ENCODE measurements at places on chromosomes 1 and 21.
A peak's percentile ranks its signal among the peaks of the same experiment; 100 is the strongest.

GRCh38 chr1:70071601-70072000 lies 133.8 kb downstream of the LRRC40 start:
- no peak for DNase-seq

- no peak for DNase-seq
Measured at GRCh38 chr1:173422456-173422976, 54.6 kb upstream of the PRDX6 start.

GRCh38 chr1:12345350-12346217 lies 115.8 kb downstream of the VPS13D start:
- DNase-seq, result no peak

DNA sequence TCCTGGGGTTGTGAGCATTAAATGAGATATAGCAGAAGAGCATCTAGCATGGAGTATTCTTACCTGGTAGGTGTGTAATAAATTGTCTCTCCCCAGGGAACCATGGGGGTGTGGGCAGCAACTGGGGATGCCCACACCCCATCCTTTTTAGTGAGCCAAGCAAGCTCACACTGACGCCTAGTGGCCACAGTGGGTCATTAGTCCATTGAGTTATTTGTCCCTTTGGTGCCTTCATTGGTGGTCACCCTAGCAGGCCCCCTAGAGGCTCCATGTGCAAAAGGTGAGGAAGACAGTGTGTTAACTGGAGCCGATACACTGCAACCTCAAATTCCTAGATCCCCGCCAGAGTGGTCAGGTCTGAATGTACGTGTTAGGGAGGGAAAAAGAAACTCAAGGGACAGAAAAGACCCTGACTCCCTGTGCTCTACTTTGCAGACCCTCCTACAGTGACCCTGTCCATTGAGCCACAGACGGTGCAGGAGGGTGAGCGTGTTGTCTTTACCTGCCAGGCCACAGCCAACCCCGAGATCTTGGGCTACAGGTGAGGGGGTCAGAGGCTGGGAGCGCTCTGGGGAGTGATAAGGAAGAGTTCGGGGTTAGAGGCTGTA lies 93.3 kb upstream of the CD1D start:
- no peak for DNase-seq

DNA sequence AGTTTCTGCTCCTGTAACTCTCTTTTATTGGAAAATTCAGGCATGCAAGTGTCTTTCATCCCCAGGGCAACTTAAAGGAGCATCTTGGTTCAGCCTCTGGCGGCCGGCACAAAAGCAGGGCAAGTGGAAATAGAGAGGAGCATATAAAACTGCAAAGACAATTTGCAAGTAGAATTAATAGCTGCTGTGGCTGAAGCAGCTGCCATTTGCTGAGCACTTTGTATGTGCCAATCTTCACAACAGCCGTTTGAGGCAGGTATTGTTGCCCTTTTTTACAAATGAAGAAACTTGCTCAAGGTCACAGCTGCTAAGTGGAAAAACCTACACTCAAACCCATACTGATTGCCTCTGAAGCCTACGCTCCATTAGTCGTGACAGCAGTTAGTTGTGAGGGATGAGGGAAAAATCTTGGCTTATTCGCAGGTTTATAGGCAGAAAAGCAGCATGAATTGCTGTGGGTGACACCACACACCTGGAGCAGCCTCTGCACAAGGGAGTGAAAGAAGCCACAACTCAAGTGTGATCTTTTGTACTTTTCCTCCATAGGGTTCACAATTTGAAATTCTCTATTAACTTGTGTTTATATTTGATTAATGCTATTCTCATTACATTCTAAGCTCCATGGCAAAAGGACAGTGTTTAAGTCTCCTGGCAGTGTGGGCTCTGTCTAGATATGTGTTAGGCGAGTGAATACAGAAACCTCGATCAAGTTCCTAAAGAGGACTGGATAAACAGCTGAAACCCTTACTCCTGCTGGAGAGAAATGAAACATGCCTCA lies 99.0 kb upstream of the BEND5 start:
- no peak for DNase-seq

DNA sequence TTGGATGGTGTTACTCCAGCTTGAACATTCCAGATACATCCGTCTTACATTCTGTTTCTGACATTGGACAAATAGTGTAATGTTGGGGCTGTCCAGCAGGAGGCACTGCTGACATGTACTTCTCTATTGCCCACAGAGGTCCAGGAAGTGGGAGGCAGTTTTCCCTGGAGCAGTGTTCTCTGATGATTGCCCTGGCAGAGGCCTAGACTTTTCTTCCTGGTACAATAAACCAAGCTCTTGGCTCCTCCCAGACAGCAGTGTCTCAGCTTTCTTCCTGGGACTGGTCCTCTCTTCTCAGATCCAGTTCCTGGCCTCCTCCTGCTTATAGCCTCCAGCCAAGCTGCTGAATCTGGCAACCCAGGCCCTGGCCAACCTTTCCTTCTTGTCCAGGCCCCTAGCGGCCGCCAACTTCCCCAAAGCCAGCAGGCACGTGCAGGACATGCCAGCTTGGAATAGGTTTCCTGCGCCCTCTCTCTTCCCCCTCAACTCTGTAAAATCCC lies 14.9 kb upstream of the IFNLR1 start:
- DNase-seq, result no peak

GRCh38 chr1:162421258-162422164 lies 9.6 kb upstream of the SH2D1B start:
- no peak for DNase-seq

- DNase-seq, result no peak
Measured at GRCh38 chr1:207047505-207047904, 3.5 kb downstream of the YOD1 start.

GRCh38 chr1:88883156-88883555 lies 8.2 kb downstream of the GTF2B start:
- no peak for DNase-seq

GRCh38 chr1:153545067-153546055 lies at the start of gene S100A4:
Gene S100A4 (minus strand): TSS chr1:153545806. CDS start chr1:153544794, 1,012 bp downstream.
- peak; percentile 79 for DNase-seq

GRCh38 chr1:164473544-164473943 lies 85.4 kb upstream of the PBX1 start:
- DNase-seq, result no peak

DNA sequence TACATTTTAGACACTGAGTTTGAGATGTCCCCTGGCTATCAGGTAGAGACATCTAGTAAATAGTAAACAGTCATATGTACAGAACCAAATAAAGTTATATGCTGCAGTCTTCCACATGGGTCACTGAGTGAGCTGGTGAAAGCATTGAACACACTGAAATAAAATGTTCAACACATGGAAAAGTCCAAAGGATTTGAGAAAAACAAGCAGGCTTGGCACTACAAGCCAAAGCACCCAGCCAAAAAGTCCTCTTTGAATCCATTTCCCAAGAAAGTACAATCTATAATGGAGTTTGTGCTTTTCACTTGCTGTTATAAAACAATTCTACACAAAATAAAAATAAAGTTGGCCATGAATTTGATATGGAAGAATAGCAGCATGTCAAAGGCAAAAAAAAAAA lies 135.4 kb downstream of the NR5A2 start:
- no peak for DNase-seq

DNA sequence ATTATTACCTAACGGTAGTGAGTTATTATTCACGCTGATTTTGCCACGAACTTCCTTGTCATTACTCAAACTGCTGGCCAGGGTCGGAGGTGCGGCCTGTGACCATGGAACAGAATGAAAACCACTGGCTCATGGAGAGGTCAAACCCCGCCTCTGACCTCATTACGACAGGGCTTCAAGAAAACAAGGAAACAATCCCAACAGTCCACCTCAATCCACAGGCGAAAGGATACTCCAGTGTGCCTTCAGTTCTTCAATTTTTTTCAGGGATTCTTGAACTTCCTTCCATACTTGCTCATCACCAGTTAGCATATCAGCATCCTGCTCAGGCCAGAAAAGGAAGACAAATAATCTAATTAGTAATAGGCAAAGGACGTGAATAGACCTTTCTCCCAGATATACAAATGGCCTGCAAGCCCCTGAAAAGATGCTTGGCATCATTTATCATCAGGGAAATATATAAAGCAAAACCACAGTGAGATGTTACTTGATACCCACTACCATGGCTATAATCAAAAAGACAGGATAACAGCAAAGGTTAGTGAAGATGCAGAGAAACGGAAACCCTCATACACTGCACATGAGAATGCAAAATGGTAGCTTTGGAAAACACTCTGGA lies 643.4 kb downstream of the SMYD3 start:
- DNase-seq, result no peak

DNA sequence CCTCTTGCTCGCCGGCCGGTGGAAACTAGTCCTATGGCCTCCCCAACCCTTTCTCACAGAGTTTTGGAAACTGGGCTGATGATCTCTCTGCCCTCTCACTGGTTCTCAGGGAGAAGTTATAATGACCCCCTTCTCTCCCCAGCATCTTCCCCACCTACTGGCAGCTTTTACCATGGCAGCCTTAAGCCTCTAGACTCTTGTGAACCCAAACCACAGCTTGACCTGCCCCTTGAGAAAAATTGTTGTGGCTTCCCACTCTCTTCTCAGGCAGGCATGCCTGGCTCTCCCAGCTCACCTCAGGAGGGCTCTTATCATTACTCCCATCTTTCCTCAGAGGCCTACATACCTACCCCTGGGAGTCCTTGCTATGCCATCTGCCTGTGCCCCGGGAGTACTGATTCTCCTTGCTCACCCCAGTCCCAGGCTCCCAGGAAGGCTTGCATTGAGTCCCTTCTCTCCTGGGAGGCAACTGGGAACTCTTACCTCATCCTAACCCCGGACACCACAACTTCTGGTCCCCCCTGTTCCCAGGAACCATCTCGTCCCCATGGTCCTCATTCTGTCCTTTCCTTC lies 1.6 kb downstream of the NSUN4 start:
- DNase-seq, result no peak

GRCh38 chr1:167623951-167624350 lies 6.1 kb upstream of the RCSD1 start:
- no peak for DNase-seq

DNA sequence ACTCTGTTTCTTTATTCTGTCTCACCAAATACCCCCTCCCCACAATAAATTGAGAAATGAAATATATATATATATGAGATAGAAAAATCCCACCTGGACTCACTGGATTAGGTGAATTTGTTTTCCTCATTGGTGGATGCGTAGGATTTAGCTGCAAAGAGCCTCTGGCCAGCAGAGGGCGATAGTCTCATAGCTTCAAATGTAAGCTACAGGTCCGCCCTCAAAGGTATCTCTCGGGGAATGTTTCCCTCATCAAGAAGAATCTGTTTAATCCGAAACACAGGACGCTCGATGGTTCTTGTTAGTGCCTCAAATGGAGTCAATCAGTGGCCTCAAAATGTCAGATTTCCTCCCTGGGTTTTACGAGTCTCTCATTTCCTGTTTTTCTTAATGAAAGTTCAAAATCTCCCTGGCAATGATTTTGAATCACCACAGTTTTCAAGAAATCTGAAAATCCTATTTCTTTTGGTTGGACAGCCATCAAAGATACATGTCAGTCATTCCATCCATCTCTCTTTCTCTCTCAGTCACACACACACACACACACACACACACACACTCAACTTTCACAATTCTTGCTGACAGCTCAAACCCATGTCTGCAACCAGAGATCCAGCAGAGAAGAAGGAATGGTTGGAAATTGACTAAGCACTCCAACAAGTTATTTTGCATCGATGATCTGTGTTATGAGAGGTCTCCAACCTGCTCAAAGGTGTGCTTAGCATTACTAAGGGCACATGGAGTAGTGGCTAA lies 13.9 kb upstream of the CAMK1G start:
- peak; percentile 46 for DNase-seq

DNA sequence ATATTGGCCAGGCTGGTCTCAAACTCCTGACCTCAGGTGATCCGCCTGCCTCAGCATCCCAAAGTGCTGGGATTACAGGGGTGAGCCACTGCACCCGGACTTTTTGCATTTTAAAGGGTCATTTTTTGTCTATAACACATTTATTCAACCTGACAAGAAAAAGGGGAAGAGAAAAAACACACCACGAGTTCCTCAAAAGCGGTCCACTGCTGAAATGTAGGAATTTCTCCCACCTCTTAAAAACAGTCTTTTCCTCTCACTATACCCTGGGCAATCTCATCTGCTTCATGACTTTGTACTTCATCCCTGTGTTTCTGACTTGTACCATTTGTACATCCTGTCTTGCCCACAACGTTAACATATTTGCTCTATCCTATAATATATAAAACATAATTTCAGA lies 413.3 kb upstream of the PTBP2 start:
- DNase-seq, result no peak

GRCh38 chr1:6727535-6727934 lies 25.9 kb upstream of the DNAJC11 start:
- no peak for DNase-seq

DNA sequence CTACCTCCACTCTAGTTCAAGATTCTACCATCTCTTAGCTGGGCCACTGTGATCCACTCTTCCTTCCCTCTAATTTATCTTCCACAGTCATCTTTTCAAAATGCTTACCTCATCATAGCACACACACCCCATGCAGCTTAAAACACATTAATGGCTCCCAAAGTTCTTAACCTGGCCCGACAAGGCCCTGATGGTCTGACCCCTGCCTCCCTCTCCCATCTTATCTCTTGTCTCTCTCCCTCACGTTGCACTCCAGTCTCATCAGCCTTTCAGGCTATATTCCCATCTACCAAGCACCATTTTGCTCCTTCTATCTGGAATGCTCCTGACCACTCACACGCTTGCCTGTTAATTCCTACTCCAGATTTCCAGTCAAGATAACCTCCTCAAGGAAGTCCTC lies 2.5 kb upstream of the ZBTB8A start:
- DNase-seq, result no peak

GRCh38 chr1:185559684-185560331 lies 174.4 kb upstream of the HMCN1 start:
- DNase-seq, result no peak

- no peak for DNase-seq
Measured at GRCh38 chr1:114082304-114082630, 71.4 kb downstream of the SYT6 start.

DNA sequence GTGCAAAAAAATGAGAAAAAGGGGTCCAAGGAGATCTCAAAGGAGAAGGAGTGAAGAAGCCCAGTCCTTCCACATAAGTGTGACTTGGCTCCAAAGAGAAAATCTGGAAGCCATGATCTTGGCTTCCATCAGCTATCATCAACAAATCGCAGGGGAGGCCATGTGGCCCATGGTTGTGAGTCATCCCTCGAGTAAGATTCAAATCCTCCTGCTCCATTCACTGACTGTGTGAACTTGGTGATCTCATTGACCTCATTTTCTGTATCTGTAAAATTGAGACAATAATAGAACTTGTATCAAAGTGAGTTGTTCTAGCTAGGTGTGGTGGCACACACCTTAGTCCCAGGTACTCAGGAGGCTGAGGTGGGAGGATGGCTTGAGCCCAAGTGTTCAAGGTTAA lies 79.1 kb upstream of the OLIG2 start:
- DNase-seq, result no peak

- no peak for DNase-seq
Measured at GRCh38 chr1:45001011-45001481, 10.1 kb downstream of the HECTD3 start.

DNA sequence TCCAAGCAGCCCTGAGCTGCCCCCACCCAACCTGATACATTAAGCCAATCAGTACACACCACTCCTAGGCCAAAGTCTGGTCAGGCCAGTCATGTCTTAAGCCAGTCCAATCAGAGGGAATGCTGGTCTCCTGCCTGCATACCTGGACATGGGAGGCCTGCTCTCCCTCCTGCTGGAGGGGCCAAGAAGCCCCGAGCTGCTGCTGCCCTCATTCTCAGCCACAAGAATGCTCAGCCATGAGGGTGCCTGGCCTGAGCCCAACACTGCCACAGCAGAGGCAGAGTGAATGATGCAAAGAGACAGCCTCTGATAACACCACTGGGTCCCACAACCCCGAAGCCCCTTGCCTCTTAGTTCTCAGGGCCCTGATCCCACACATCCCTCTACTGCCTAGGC lies 23.0 kb downstream of the CHD5 start:
- no peak for DNase-seq

GRCh38 chr1:235898126-235898525 lies 31.4 kb upstream of the LYST start:
- no peak for DNase-seq
